Cerebellum (tissue), 4 donors: ENCODE measurements at places on chromosomes 7 and 10.

- no peak for DNase-seq
Observed at GRCh38 chr10:8224591-8224990, 170.1 kb downstream of the GATA3 start.

DNA sequence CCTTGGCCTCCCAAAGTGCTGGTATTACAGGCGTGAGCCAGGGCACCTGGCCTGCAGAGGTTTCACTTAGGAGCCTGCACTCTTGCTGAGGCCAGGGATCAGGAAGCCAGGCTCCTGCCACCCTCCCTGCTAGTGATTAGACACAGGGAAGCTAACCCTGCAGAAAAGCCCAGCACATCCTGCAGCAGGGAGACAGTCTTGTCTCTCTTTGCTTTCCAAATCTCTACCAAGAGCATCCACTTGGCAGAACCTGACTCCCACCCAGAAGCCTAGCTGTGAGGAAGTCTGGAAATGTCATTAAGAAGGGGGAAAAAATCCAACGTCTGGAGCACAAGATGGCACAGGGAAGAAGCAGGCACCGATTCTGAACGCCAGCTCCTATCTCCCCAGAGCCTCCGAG lies 8.0 kb upstream of the FAM171A1 start:
- no peak for DNase-seq

GRCh38 chr7:29345590-29345989 lies 151.0 kb downstream of the CHN2 start:
- DNase-seq: peak; percentile 33

GRCh38 chr7:81294897-81295515 lies 376.2 kb upstream of the SEMA3C start:
- no peak for DNase-seq

- DNase-seq: no peak
Observed at GRCh38 chr7:22426463-22427094, 69.6 kb upstream of the RAPGEF5 start.

- no peak for DNase-seq
Observed at GRCh38 chr7:69732203-69732602, 133.9 kb downstream of the AUTS2 start.

- DNase-seq: no peak
Observed at GRCh38 chr10:61830846-61831273, 70.6 kb upstream of the ARID5B start.

DNA sequence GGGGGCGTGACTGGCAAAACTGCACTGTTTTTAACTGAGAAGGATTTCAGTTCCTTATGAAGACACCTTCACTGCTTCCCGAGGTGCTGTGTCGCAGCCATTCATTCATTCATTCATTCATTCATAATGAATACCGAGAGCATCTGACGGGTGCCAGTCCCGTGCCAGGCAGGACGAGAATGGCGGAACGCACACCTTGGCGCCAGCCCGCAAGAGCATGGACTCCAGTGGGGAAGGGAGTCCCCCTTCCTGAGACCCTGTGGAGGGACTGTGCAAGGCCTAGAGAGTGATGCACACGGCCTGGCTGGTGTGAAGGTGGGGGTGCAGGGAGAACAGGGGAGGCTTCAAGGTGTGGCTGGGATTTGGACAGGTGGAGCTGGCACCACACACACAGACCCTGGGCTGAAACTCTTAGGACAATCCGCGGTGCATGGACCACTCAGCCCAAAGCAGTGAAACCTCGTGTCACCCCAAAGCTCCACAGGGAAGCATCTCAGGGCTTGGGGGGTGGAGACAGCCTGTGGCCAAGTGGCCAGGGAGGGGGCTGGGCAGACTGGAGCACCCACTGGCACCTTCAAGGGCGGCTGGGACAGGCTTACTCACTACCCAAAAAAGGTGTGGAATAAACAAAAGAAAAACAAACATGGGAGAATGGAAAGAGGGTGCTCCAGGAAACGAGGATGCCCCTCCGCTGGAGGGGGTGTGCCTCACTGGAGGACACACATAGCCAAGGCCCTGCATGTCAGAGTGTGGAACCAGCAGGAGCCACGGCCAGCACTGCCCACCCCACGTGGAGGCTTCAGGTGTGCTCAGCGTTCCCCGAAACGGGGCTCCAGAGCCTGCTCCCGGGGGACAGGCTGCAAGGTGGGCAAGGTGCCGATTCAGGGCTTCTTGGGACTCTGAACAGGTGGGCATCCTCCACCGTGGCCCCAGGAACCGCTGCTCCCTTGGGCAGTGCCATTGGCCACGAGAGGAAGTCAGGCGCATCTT lies 37.7 kb downstream of the EBF3 start:
- no peak for DNase-seq

GRCh38 chr10:29922892-29923291 lies 136.5 kb downstream of the JCAD start:
- DNase-seq: no peak

- no peak for DNase-seq
Observed at GRCh38 chr7:158123753-158124152, 463.9 kb downstream of the PTPRN2 start.

GRCh38 chr7:25731846-25732245 lies 420.2 kb upstream of the NFE2L3 start:
- DNase-seq: no peak

- no peak for DNase-seq
Observed at GRCh38 chr10:11162828-11163599, 145.3 kb downstream of the CELF2 start.

GRCh38 chr10:97888641-97889262 lies 39.1 kb downstream of the GOLGA7B start:
- DNase-seq: no peak

DNA sequence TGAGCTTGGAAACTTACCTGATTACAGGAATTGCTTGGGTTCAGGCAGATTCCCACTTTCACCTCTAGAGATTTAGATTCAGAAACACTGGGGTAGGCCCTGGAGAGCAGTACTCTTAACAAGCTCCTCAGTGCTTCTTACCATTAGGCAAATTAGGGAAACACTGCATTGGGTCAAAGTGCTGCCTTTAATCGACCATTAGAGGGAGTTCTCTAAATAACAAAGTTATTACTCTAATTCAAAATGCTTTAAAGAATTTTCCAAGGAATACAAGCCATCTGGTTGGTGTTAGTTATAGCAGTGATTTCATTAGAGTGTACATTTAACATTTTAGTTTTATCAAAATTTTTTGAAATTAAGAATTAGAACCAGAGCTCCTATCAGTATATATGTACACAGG lies 324.5 kb downstream of the GFRA1 start:
- no peak for DNase-seq

DNA sequence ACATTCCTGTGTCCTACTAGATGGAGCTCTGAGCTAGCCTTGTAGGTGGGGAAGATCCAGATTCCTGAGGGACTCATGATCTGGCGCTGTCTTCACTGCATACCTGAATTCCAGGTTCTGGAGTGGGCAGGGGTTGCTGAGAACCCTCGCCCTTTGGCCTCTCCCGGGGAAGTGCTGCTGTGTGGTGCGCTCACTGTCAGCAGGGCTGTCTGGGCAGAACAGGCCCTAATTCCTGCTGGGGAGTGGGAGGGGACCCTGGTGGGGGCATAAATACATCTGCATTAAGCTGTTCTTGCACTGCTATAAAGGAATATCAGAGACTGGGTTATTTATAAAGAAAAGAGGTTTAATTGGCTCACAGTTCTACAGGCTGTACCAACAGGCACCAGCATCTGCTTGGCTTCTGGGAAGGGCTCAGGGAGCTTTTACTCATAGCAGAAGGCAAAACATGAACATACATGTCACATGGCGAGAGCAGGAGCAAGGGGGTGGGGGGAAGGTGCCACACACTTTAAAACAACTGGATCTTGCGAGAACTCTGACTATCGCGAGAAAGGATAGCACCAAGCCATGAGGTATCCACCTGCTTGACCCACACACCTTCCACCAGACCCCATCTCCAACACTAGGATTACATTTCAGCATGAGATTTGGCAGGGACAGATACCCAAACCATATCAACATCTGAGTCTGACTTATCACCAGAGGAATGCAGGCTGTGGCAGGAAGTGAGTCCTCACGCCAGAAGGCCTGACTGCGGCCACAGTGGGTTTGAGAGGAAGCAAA lies 115.0 kb downstream of the ADCY1 start:
- no peak for DNase-seq

DNA sequence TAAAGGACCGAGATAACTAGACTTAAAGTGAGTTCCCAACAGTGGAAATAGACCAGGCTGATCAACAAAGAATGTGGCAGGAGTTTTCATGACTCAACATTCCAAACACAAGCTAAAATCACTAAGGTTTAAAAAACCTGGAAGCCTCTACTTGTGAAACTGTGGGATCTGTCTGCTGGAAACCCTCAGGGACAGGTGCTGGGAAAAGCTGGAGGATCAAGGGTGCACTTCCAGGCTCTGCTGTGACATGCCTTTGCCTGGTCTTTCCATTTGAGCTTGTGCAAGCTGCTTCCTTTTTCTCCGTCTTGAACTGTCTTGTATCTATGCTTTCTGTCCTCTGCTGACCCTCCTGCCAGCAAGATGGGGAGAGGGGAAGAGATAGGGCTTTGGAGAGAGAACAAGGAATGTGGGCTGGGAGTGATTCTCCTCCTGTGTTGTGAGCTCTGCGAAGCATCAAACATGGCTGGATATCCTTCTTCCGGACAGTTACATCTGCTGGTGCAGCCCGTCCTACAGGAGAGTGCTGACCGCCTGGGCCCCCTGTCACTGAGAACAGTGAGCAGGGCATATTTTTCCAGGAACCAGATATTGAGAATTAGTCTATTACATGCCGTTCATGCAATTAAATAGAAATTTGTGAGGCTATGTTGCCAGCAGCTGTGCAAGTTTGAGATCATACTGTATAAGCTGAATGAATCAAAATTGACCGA lies 25.5 kb downstream of the ARHGAP22 start:
- DNase-seq: no peak

DNA sequence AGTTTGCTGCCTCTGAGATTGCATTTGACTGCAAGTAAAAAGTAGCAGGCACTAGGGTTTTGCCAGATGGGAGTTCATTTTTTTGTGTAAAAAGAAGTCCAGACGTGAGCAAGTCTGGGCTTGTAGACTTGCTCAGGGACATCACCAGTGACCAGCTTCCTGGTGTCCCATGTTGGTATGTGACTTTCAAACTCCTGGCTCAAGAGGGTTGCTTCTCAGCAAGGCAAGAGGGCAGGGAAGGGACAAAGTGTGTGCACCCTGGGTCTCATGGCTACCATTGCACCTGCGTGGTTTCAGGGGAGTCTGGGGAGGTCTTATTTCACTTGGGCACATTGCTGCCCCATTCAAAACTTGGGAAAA lies 79.3 kb upstream of the ZNF716 start:
- DNase-seq: no peak

DNA sequence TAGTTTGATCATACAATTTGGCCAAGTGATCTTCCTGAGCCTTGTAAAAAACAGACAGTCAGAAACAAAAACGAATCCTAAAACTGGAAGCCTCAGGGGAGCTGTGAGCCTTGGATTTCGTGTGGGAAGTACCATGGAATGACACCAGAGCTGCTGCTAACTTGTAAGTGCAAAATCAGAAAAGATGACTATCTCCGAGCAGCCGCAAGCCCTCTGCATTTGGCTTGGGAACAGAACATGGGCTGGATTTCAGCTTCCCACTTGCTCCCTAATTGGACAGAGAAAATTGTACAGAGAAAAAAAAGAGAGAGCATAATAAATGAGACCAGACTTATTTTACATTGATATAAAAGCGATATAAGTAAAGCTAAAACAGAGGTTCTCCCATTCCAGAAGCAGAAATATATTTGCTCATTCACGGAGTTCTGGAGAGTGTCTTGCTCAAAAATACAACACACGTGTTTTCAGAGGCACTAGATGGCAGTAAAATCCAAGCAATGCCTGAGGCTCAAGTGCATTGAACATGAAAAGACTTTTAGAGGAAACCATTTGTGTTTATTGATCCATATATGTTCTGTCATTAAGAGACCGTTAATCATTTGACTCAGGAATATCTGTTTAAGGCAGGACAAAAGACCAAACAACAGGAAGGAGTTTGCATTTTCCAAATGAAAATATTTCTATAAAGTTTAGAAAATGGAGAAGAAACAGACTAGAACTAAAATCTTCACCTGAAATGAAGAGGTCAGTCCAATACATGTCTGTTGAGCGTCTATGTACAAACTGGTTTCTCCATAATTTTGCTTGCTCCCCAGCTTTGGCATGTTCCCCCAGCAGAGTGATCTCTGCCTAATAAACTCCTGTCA lies 78.3 kb upstream of the SLC26A5 start:
- peak; percentile 65 for DNase-seq

GRCh38 chr7:5424749-5425506 lies 1.3 kb upstream of the TNRC18 start:
- DNase-seq: peak; percentile 58

DNA sequence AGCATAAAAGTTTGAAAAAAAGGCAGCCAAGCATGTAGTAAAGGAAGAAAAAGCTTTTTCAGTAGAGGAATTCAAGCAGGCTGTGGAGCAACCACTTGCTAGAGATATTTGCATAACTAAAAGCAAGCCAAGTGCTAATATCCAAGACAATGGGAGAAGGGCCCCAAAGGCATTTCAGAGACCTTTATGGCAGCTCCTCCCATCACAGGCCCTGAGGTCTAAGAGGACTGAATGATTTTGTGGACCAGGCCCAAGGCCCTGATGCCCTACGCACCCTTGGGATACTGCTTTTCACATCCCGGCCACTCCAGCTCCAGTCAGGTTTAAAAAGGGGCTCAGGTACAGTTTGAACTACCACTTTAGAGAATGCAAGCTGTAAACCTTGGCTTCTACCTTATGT lies 261.7 kb upstream of the SEMA3C start:
- DNase-seq: no peak

GRCh38 chr7:98875501-98875900 lies 2.8 kb upstream of the TRRAP start:
- no peak for DNase-seq

DNA sequence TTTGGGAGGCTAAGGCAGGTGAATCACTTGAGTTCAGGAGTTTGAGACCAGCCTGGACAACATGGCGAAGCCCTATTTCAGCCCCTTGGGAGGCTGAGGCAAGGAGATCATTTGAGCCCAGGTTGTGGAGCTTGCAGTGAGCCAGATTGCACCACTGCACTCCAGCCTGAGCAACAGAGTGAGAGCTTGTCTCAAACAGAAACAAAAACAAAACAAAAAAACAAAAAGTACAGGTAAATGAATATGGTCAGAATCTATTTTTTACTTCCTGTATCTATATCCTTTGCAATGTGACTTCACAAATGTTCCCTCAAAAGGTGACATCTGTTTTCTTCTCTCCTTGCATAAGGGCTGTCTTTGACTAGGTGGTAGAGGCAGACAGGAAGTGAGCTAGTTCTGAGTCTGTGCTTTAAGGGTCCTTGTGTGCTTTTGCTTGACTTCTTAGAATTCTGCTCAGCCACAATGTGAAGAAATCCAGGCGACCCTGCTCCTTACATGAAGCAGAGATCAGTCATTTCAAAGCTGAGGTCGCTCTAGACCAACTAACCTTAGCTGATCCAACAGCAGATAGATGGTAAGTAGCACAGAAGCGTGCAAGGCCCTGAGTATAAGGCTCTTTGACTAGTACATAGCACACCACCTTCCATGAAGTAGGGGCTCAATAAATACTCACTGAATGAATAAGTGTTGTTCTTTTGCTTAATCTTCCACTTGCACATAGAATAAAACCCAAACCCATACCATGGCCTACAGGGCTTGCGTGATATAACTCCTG lies 423.2 kb upstream of the PCDH15 start:
- DNase-seq: no peak
